ENCODE measurements at places on chromosomes 12 and 14. TPM values are rescaled to one million over a fixed set of nuclear protein-coding genes. Genes with fewer than 3 reads are reported as not detected.

- DNase-seq = no peak
These were observed 29.4 kb downstream of the NPC2 start for GRCh38 chr14:74463697-74464096.

DNA sequence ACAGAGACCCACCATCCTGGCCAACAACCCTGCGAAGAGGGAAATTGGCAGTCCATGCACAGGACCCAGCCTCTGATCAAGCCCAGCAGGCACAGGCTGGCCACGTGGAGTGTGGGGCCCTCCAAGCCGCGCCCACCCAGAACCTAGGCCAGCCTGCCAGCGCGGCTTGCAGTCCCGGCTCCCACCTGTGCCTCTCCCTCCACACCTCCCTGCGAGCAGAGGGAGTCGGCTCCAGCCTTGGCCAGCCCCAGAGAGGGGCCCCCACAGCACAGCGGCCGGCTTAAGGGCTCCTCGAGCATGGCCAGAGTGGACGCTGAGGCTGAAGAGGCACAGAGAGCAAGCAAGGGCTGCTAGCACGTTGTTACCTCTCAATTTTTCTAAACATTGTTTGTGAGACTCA, 373.4 kb downstream of the NELL2 start:
- no peak for DNase-seq

GRCh38 chr12:131067981-131068851, 114.5 kb downstream of the ADGRD1 start:
- DNase-seq = no peak

DNA sequence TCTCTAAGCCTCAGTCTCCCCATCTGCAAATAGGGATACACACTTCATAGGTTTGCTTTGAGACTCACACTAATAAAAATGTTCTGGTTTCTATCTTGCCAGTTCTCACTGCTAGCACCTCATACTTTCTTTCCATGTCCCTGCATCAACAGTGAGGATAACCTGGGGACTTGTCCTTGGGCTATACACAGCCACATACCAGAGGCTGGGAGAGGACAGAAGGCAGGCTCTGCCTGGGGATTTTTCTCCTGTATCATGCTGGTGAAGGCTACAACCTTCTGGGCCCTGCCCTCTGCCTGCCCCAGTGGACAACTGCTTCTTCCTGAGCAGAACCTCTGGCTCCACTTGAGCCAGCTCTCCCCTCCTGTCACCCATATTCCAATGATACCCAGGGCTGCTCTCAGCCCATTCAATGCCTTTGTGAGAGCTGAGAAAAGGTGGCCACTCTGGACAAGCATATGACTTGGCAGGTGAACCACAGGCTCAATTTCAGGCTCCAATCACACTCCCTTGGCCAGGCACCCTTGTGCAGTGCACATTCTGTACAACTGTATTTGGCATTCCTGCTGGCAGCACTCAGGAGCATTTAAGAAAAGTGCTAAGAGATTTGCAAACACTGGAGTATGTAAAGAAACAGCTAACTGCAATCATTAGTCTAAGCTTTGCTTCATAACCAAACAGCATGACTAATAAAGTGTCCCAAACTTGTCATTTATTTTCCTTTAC, 135.8 kb upstream of the VRK1 start:
- no peak for DNase-seq

- DNase-seq = no peak
These were observed 25.0 kb upstream of the HSPB8 start for GRCh38 chr12:119153477-119154434.

DNA sequence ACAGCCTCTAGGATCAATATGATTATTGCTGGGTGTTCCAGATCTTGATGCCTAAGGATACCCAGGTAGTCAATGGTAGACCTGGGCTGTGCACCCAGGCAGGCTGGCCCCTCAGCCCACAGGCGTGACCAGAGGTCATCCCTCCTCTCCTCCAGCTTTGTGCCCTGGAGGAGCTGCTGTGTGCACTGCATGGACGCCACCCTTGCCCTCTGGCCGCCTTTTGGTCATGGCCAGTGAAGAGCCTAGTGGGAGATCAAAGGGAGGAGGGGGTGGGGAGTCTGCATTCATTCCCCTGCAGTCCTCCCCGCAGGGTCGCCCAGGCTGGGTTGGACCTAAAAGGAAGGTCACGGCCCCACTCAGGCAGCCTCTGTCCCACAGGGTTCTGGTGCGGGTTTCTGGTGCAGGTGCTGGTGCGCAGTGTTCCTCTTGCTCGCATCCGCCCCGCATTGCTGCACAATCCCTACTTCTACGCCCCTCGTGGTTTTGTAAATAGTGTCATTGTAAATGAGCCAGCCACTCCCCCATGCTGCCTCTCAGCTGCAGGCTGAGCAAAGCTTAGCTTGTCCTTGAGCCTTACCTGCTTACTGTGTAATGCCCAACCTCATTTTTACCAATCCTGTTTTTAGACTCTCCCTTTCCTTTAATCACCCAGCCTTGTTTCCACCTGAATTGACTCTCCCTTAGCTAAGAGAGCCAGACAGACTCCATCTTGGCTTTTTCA, 55.3 kb downstream of the PSMA6 start:
- DNase-seq = no peak

- DNase-seq = no peak
These were observed 818.6 kb upstream of the MGAT4C start for GRCh38 chr12:87074781-87075180.

DNA sequence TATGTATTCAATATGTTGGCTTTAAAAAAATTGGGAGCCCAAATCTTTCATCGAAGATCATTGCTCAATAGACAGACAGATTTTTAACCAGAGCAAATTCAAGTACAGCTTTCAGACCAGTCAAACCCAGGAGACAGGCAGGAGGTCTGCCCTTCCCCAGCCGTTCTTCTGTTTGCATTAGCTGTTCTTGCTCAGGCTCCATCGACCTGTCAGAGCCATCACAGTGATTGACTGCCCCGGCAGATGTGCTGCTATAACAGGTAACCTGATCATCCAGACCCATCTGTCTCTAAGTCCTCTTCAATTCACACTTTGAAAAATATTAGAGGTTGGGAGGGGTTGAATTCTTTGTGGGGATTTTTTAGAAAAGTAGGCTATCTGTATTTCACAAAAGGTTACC, 453.5 kb downstream of the FOXG1 start:
- no peak for DNase-seq

CRIP2 gene
- total RNA-seq = 13.0 TPM

MTA1 gene
- 123 TPM for total RNA-seq

CCDC184 gene
- total RNA-seq = 0.47 TPM

PMCH gene
- not detected for total RNA-seq

KRT85 gene
- total RNA-seq = not detected

PTCSC3 gene
- total RNA-seq = not detected

Measured in CD4-positive, alpha-beta memory T cell (primary cell).